Activated naive CD4-positive, alpha-beta T cell treated with anti-CD3 and anti-CD28 coated beads for 36 hours (primary cell): ENCODE measurements at places on chromosomes 3 and 15. TPM values are rescaled to one million over a fixed set of nuclear protein-coding genes. Genes with fewer than 3 reads are reported as not detected.

DNA sequence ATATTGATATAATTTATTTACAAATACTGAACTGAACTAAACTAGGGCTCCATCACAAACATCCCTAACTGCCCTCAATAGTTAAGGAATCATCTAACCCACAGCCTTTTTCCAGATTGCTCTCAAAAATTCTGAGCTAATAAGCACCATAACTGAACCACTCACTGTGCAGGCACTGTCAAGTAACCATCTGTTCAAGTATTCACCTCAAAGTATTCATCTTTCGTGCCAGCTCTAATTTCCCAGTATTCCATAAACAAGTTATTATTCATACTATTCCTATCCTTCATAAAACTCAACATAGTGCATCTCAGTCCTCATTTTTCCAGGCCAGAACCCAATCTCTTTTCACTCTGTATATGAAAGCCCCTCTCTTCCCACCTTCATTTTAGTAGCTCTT is 41.1 kb downstream of the THBS1 start:
- H3K27ac ChIP-seq: no peak overlapping the region
- H3K36me3 ChIP-seq: no peaks in the 10 kb centered on the region
- H3K4me1 ChIP-seq: peaks cover 34% of the 10 kb centered on the region
- peaks cover 7% of the 10 kb centered on the region for H3K27me3 ChIP-seq

Gene CPLX3
- not detected for total RNA-seq

DNA sequence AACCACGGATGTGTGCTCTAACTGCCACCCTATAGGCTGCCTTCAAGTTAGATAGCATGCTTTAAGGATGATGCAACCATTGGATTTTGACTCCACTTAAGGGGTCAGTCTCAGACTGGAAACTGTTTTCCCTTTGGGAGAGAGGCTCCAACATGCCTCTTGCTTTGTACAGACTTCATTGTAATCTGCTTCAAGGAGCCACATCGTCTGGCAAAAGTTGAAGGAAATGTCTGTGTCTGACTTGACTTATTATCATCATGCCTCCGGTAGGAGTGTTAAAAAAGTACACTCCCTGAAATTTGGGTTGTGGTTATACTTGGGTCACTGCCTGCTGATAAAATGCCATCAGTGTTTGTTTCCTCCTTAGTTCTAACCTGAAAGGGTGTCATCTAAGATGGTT is 245.4 kb upstream of the CDIN1 start:
- no peak for DNase-seq
- H3K4me3 ChIP-seq: no peak overlapping the region
- no peaks in the 10 kb centered on the region for H3K4me1 ChIP-seq
- H3K36me3 ChIP-seq: no peaks in the 10 kb centered on the region
- no peaks in the 10 kb centered on the region for H3K27me3 ChIP-seq

DNA sequence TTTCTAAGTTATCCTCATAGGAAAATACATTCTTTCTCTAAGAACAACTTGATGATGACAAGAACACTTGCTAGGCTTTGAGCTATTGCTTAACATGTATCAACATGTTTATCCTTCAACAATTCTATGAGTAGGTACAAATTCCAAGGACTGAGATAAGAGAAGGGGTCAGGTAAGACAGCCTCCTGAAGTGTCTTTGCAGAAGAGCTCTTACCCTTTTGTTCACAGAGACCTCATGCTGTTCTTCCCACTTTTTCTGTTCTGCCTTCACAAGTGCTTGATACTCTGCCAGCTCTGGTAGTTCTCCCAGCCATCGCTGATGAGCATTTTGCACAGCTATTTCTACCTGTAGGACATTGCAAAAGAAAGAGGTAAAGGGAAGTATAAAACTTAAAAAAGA is 50.9 kb downstream of the CEP152 start:
- DNase-seq: no peak
- H3K27ac ChIP-seq: no peak overlapping the region
- peaks cover 43% of the 10 kb centered on the region for H3K36me3 ChIP-seq
- no peaks in the 10 kb centered on the region for H3K27me3 ChIP-seq

DNA sequence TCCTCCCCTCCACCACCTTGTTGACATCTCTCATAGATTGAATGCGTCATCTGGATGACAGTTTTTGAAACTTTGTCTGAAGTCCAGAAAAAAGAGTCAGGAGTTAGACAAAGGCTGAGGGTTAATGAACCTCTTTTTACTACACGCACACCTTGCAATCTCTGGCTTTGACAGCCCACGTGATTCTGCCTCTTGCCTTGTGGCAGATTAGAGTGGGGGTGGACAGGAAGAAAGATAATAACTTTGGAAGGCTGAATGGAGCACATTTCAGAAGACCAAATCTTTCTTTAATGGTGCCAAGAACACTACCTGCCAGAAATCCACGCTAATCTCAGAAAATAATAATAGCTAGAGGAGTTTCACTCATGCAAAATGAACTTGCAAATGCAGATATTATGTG is 327.9 kb upstream of the TRIM42 start:
- H3K36me3 ChIP-seq: no peaks in the 10 kb centered on the region
- no peak for DNase-seq
- no peak overlapping the region for H3K4me3 ChIP-seq
- H3K4me1 ChIP-seq: no peaks in the 10 kb centered on the region

Gene GOLGA8G
- not detected for total RNA-seq

Gene SAMD7
- total RNA-seq: not detected

DNA sequence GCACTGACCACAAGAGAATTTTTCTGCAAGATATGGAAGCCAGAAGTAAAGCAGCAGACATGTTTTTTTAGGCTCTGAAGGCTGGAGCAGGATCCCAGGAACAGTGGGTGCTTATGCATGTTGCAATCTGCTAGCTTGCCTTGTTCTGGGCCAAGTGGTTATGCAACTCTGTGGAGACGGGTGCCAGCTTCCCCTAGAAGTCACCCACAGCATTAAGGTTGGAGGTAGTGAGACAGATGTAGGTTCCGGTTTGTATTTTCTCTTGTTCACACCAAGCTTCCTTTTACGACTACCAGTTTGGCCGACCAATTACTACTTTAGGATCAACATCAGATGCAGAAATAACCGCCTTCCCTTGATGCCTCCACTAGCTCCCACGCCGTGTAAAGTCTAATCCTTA is 11.1 kb downstream of the DPH3 start:
- H3K36me3 ChIP-seq: no peaks in the 10 kb centered on the region
- H3K4me3 ChIP-seq: no peak overlapping the region
- no peaks in the 10 kb centered on the region for H3K27me3 ChIP-seq
- peaks cover 2% of the 10 kb centered on the region for H3K4me1 ChIP-seq
- H3K27ac ChIP-seq: no peak overlapping the region

Gene ABHD5
- 9.4 TPM for total RNA-seq
